Upper lobe of right lung (tissue), 1 donor: ENCODE measurements at places on chromosomes 3 and 15.

DNA sequence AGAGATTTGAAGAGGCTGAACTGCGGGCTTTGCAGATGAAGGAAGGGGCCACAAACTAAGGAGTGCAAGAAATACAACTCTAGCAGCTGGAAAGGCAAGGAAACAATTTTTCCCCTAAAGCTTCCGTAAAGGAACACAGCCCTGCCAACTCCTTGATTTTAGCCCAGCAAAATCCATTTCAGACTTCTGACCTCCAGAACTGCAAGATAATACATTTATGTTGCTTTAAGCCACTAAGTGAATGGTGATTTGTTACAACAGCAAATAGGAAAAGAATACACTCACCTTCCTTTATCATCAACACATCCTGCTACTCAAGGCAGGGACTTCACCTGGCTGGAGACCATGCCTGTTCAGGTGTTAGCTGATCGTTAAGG lies 119.3 kb upstream of the NR2E3 start:
- no peak for DNase-seq

DNA sequence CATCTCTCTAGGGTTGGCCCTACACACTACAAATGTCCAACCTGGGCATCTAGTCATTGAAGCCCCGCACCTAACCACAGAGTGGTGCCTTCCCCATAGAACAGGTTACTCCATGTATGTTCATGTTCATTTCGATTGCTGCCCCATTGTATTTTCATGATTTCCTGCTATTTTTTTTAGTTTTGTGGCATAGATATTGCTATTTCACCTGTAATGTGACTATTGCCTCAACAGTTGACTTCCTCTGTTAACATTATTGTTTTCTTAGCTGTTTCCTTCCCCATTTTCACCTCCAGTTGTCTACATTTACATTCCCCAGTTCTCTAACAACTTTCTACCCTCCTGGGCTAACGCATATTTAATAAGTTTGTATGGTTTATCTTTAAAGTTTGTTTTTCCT lies 137.7 kb upstream of the RBMS3 start:
- DNase-seq = no peak

- peak; percentile 74 for DNase-seq
Observed at GRCh38 chr15:84817466-84818081, 418 bp downstream of the ALPK3 start.

- DNase-seq = no peak
Observed at GRCh38 chr3:52859686-52860423, 25.0 kb upstream of the MUSTN1 start.

- no peak for DNase-seq
Observed at GRCh38 chr3:123586968-123587367, 2.1 kb upstream of the HACD2 start.
